Caudate nucleus (tissue), 63 donors: ENCODE measurements at places on chromosomes 12 and 14.

DNA sequence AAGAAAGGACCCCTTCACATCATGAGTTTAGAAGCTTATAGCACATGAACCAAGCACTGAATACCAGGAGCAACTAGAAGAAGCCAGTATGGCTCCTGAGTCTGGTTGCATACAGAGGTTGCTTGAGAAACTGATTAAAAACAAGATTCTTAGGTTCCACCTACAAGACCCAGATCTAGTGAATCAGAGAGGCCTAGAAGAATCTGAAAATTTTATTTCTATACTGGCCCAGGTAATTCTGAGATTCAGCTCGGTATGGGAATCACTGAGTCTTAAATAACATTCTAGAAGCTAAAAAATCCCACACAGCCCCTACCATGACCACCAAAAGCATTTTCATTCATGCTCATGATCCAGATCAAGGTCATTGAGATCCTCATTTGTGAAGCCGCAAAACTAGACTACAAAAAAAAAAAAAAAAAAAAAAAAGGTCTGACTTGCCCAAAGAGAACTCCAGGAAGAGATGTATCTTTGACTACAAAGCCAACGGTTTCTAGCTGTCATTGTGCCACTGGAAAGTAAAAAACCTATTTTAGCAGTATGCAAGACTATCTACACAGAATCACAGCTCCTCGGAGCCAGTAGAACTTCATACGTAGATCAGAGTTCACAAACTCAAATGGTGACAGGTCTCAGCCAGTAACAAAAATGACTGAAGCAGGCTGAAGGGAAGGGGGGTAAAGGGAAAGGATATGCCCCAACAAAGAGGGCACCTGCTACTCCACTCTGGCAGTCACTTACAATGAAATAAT lies 168.4 kb upstream of the EGLN3 start:
- no peak for DNase-seq

GRCh38 chr14:101230161-101230850 lies 326.8 kb upstream of the RTL1 start:
- no peak for DNase-seq

GRCh38 chr12:102407776-102408486 lies 72.4 kb downstream of the IGF1 start:
- DNase-seq = no peak

- DNase-seq = no peak
These were observed 53.9 kb upstream of the NUDT4 start for GRCh38 chr12:93323625-93324329.
